Lung (tissue), 17 donors: ENCODE measurements at places on chromosomes 1 and 21.

DNA sequence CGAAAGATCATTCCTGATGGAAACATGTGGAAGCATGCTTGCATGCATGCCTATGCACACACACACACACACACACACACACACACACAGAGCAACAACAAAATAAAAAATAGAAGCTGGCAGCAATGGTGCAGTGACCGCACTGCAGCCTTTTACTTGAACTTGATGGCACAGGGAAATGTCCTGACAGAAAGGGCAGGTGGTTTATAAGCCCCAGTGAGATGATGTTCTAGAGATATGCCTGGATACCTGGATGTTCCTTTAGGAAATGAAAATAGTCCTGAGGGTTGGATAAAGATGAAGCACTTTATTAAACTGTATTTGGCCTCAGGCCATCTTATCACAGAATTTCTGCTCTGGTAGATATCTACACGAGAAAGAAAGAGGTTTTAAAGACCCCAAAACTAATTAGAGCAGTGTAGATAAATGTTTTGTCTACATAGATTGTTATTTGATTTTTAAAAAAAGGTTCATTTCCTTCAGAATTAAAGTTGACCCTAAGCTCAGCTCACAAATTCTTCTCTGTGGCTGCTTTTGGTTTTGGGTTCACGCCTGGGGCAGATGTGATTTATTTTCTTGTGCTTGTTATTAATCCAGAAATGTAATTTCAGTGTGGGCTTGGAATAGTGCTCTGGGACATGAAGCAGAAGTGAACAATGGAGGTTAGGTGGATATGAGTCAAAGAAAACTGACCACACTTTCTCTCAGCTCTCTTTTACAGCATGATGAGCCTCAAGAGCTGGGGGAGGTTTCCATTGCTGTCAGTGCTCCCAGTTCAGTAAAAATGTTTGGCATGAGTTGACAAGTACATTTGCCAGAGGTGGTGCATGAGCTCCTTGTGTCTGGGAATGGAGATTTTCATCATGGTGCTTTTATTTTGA lies 22.9 kb downstream of the ADAM30 start:
- DNase-seq = peak; percentile 48

GRCh38 chr1:211935448-211935970 lies 99.8 kb downstream of the INTS7 start:
- no peak for DNase-seq

GRCh38 chr21:15514073-15514946 lies 215.5 kb upstream of the USP25 start:
- DNase-seq = no peak

GRCh38 chr1:29713857-29714256 lies 477.5 kb downstream of the PTPRU start:
- no peak for DNase-seq

DNA sequence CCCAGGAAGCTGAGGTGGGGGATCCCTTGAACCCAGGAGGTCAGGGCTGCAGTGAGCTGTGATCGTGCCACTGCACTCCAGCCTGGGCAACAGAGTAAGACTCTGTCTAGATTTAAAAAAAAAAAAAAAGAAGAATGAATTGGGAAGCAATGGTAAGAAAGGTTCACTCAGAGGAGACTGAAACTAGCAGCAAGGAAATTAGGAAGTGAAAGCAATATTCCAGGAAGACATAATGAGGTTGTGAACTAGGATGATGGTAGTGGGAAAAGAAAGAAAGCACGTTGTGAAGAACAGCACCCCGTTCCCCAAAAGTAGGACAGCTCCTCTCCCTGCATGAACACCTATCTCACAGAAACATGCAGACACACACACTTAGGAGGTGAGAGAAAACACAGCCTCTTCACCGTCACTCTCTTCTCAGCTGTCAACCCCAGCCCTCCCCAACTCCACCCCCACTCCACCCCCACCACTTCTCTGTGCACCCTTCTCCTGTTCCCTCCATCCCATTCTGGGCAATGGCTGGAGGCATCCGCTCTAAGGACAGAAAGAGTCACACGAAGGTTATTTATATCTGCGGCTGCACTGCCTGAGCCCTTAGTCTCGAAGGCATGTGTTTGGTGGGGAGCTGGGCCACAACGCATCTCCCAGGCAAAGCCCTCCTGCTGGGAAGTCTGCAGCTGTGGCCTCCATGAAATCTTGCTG lies 101.8 kb upstream of the LPGAT1 start:
- DNase-seq = no peak
